ENCODE measurements at places on chromosomes 4 and X.

DNA sequence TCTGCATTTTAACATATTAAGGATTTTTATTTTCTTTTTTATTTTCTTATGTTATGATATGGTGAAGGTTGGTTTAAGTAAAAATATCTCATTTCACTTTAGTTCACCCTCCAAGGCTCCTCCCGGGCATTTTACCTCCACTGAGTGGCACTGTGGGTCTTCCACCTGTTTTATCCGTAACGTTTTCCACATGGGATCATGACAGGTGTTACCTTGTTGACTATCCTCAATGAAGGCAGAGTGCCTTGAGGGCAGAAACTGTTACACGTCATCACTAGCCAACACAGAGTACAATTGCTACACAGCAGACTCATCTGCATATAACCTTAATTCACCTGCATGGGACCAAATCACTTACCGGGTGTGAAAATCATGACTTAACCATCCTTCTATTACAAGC lies 105.8 kb downstream of the GEMIN8 start:
- no peak for DNase-seq

GRCh38 chrX:133337250-133337649 lies 78.0 kb downstream of the GPC4 start:
- no peak for DNase-seq

DNA sequence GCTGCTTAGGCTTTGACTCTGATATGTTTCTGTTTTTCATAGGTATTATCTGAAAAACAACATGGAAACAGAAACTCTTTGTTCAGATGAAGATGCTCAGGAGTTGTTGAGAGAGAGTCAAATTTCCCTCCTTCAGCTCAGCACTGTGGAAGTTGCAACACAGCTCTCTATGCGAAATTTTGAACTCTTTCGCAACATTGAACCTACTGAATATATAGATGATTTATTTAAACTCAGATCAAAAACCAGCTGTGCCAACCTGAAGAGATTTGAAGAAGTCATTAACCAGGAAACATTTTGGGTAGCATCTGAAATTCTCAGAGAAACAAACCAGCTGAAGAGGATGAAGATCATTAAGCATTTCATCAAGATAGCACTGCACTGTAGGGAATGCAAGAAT lies 238.6 kb downstream of the RAPGEF2 start:
- DNase-seq, result no peak

GRCh38 chr4:20480165-20480947 lies 219.9 kb upstream of the PACRGL start:
- no peak for DNase-seq

Measured in activated CD8-positive, alpha-beta memory T cell treated with anti-CD3 and anti-CD28 coated beads for 1 hour (primary cell).